ENCODE measurements at places on chromosomes 7 and 10.

DNA sequence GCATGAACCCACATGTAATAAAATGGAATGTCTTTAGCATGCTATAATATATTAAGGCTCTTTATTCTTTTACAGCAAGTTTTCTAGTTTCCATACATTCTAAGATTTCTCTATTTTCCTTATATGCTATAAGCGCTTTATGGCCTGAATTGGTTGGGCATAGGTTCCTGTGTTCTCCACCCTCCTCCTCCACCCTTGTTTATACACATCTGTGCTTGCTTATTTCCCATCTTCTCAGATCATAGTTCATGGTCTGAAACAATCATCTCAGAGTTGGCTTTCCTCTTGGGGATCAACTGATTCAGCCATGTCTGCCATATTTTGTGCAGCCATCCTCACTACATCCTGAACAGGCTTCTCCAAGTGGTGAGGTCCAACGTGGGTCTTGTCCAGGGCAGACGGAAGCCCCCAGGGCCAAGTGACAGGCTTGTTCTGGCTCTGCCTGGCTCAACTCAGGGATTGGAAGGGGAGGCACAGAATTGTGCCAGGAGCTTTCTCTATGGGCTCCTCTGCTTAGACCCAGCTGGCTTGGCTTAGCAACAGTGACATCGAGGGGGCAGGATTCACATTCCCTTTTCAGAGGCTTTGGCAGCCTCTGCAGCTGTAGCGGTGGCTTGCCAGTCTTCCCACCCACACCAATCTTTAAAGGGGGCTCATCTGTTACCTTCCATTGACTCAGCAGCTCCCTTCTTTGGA, 327.3 kb downstream of the PTEN start:
- no peak for DNase-seq

- peak; percentile 70 for DNase-seq
Measured at GRCh38 chr10:116796910-116797513, 52.3 kb upstream of the ENO4 start.

GRCh38 chr10:63498665-63499064, 22.5 kb upstream of the REEP3 start:
- no peak for DNase-seq

DNA sequence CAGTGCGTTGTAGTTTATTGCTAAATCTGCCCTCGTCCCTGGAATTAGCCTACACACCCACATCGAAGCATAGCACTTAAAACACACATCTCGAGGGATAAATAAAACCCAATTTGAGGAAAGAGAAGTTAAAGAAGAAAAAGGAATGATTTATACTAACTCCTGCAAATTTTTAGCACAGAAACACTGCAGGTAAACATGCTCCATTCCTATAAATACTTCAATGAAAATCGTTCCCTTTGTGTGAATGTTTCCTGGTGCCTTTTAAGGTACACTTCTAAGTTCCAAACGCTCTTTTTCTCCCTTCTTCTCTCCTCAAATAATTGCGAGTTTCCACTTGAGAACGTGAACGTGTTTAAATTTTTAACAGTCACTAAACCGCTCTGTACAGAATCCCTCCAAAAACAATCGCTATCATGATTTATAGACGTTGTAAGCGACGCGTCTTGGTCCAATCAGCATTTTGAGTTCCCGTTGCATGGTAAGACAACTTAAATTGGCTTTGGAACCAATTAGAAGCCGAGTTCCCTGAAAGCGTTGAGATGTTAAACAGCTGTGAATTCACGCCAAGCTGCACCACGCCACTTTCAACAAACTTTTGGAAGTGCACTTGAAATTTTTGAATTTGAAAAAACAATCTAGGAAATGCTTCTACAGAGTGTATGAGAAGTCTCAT, 12.5 kb upstream of the EBLN1 start:
- peak; percentile 51 for DNase-seq

- no peak for DNase-seq
Measured at GRCh38 chr10:105145711-105146110, 504.6 kb downstream of the SORCS3 start.

Data from SW480 (cell line).